ENCODE measurements at places on chromosomes 16 and 17.

DNA sequence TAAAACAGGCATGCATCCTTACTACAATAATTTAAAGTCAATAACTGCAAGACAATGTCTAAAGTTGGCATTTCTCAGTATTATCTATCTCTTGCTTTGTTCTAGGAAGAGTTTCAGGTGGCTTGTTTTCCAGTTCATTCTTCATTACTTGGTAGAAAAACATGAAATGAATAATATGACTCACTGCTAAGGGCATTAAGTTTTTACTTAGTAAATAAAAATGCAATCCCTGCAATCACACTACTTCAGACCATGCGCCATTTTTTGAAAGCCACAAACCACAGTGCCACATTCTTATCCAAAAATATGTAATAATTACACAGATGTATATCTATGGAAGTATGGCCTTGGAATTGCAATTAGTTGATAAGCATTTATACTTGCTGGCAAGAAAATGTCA, 55.4 kb downstream of the CREBBP start:
- peak; percentile 17 for DNase-seq

DNA sequence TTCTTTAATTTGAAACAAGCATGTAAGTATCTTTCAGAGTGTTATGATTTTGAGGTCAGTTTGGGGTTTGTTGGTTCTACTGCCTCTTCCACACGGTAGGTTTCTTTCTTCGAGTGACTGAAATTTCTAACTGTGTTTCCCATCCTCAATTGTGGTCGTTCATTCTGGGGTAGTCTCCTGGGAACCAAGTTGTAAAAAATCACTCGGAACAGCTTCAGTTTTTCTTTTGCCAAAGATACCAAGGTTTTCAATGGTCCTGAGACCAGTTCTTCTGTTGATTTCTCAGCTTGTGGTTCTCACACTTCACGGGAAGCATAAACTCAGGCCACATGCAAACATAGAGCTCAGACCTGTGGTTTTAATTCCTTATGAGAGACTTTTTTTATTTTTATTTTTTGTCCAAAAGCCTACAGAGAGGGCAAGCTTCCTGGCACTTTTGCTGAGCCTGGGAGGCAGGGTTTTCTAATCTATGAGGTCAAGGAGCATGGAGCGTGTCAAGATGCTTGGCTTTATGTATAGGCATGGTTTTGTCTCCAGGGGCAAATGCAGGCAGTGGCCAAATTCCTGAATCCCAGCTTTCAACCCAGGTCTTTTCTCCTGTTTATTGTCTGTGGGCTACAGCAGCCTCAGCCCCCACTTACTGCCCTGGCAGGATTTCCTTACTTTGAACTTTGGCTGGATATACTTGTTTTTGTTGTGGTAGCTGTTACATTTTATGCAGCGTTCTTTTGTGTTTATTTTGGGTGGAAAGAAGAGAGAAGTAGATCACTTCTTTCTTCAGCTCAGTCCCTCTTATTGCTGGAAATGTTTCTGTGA, 32.9 kb downstream of the HS3ST3A1 start:
- no peak for DNase-seq

GRCh38 chr16:65285128-65286048, 163.5 kb upstream of the CDH11 start:
- no peak for DNase-seq

DNA sequence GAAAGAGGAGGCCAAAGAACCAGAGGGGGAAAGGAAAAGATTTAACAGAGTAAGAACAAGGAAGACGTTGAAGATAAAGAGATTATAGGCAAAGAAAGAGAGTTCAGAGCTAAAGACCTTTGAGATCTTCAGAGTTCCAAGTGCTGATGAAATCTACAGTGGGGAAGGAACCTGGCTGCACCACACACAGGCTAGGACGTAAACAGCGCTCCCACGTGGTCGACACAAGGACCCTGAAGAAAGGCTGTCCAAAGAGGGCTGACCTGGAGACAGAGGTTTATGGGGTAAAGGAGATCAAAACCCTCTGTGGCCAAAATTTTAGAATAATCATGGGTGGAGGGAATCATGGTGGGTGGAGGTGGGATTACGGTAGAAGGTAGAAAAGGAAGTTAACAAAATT, 121.6 kb downstream of the PMP22 start:
- no peak for DNase-seq

DNA sequence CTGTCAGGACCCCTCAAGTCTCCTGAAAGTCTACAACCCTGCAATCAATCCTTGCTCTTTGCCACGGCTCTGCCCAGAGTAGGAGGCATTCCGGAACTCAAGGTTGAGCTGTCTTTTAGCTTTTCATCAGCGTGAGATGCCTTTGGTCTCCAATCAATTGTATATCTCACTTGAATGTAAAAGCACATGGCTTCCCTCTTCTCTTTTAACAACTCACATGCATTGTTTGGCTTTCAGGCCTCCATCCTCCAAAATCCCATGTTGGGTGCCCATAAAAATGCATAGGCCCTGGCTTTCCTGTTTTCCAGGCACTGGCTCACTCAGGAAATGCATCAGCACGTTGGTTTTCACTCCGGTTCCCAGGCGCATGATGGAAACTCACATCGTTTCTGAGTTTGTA, 64.0 kb upstream of the FOXF1 start:
- DNase-seq: no peak

GRCh38 chr16:66927918-66928649, 2.7 kb upstream of the RRAD start:
- peak; percentile 95 for DNase-seq

DNA sequence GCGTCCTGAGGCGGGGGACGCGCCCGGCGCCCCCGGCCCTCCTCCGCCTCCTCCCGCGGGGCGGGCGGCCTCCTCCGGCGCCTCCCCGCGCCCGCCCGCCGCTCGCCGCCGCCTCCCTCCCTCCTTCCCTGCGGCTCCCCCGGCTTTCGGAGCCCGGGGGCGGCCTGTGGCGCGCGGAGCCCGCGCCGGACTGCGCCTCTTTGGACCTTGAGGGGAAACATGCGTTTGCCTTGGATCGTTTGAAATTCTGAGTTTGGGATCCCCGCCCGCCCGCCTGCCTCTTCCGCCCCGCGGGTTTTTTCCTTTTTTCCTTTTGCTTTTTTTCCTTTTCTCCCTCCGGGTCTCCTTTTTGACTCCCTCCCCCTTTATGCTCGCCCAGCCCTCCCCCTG, 390 bp downstream of the ZNRF1 start:
- DNase-seq: peak; percentile 29

DNA sequence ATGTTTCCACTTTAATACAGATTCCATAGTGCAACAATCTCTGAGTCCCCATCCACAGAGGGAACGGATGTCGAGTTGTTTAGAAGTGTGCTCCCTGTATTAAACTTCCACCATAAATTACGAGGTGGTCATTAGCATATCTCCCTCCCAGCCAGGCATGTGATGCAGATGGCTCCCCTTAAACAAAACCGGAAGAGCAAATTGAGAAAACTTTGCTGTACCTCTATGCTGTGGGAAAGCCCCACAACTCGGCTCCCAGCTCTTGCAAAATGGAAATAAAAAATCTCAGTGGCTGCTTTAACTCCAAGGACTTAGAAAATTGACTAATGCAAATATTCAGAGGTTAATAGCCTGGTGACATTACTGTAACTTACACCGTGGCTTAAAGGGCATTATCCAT, 290.9 kb downstream of the MAF start:
- DNase-seq: no peak

GRCh38 chr17:199191-199604, 17.7 kb upstream of the DOC2B start:
- DNase-seq: no peak

GRCh38 chr17:12421646-12422306, 243.9 kb upstream of the MYOCD start:
- no peak for DNase-seq

GRCh38 chr17:7222093-7222971, 2.6 kb downstream of the ACADVL start:
- DNase-seq: no peak

- no peak for DNase-seq
These were observed 12.5 kb downstream of the THUMPD1 start for GRCh38 chr16:20729141-20729540.

GRCh38 chr17:50420419-50421112, 5.5 kb upstream of the ACSF2 start:
- DNase-seq: peak; percentile 9

GRCh38 chr17:42436391-42436790, 13.3 kb upstream of the CAVIN1 start:
- peak; percentile 92 for DNase-seq

- no peak for DNase-seq
These were observed 96.3 kb downstream of the GSG1L start for GRCh38 chr16:27967169-27967568.

DNA sequence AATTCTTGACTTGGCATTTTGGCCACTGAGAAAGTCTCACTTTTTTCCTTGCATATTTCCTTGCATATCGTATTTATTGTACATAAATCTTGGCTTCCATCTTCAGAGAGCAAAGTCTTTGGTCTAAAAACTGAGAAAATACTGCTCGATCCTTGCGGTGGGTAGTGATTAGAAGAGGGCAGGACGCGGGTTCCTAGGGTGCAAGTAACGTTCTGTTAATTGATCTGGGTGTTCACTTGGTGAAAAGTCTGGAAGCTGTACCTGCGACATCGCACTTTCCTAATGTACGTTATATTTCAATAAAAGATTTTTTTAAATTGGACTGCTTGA, 758 bp upstream of the UBALD2 start:
- DNase-seq: no peak

GRCh38 chr16:3578121-3578520, 918 bp upstream of the NLRC3 start:
- DNase-seq: no peak

- DNase-seq: no peak
These were observed 261.7 kb downstream of the BCAS3 start for GRCh38 chr17:60939318-60939717.

- DNase-seq: no peak
These were observed at the start of gene ELMO3 for GRCh38 chr16:67199011-67199807. TSS of gene ELMO3 (plus strand) at chr16:67199131. CDS start at chr16:67199327, 196 bp downstream.

GRCh38 chr17:41914358-41914766, 4.4 kb downstream of the ACLY start:
- no peak for DNase-seq

GRCh38 chr17:36591434-36592315, at the start of gene DHRS11:
TSS of gene DHRS11 (plus strand) at chr17:36591879. CDS start at chr17:36592010, 131 bp downstream.
- DNase-seq: peak; percentile 74

GRCh38 chr16:16143038-16143763, 80.1 kb downstream of the ABCC6 start:
- no peak for DNase-seq

DNA sequence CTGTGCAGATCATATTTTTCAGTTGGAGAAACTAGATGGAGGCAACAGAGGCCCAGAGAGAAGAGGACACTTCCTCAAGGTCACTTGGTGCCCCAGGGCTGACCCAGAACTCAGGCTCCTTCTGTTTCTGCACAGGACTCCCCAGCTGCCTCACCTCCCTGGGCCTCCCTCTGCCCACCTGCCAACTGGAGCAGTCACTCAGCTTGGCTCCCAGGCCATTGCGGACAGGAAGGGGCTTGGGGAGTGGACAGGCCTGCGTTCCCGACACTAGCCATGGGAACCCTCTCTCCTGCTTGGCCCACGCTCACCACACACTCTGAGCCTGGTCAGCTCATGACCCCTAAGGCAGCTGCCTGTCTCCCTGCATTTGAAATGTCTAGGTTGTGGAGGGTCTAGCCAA, 78.1 kb upstream of the BRD7 start:
- no peak for DNase-seq

DNA sequence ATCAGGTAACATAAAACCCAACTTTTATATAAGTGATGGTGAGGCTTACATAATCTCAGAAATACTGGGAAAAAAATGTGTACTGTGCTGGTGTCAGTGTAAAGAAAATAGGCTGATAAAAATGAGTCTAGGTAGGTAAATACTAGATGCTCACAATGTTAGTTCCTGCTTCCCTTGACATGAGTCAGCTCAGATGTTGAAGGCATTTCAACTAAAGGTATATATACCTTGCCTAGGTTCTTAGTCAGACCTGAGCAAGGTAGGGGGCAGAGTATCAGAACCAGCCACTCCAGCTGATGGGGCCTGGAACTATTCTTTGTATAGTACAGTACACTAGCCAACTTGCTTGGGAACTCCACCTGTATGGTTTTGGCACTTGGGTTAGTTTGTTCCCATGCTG, 51.0 kb upstream of the CA10 start:
- DNase-seq: no peak

- DNase-seq: no peak
These were observed 46.1 kb downstream of the MARVELD3 start for GRCh38 chr16:71672125-71672524.

DNA sequence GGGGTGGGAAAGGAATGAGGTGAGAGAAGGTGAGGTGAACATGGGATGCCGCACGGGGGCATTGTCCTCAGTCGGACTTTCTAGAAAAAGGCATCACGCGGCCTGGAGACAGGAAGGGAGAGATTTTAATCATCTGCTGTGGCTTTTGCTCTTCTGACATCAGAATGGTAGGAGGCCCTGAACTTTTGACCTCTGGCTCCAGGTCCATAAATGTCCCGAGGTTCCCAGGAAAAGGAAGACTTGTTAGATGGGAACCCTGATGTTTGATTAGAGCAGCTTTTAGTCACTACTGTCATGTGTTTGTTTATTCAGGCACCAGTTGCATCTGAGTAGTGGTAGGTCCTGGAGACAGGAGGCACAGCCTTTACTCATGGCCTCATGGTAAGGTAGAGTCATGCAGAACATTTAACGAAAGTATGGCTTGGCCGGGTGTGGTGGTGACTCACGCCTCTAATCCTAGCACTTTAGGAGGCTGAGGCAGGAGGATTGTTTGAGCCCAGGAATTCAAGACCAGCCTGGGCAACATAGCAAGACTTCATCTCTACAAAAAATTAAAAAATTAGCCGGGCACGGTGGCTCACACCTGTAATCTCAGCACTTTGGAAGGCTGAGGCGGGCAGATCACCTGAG, 203.1 kb downstream of the MSI2 start:
- peak; percentile 93 for DNase-seq

Data from RPMI7951 (cell line).